ENCODE measurements at places on chromosomes 12 and 14.

DNA sequence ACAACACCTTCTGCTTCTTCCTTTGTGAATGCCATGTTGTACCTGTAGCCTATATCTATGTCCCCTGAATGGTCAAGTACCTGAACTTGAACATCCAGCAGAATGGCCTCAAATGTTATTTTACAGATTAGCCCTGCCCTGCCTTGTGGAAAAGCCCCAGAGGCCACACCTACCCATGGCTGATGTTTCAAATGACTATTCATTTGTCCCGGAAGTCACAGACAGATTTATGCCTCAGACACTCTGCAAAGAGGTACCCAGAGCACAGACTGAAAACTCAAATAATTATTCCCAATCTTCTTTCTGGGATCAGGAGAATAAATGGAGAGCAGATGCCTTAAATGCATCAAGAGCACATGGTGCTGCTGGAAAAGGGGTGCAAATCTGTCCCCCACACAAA lies 13.0 kb upstream of the DPF3 start:
- DNase-seq = no peak

GRCh38 chr12:89756194-89756584 lies 47.6 kb upstream of the ATP2B1 start:
- no peak for DNase-seq

DNA sequence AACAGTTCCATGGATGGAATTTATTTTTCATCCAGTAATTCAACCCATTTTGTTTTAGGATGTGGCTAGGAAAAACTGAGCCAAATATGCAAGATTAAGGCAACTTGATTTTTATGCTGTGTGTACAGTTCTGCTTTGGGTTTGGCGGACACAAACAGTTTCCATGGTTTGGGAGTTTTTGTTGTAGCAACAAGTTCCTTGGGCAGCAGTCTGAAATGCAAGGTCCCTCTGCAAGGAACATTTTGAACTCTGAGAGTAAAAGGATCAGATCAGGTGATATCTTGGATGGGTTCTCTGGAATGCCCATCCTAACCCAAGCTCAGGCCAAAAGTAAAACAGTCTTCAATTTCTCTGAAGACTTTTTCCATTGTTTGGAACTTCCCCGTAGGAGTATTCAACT lies 161.2 kb downstream of the TMX1 start:
- DNase-seq = no peak

DNA sequence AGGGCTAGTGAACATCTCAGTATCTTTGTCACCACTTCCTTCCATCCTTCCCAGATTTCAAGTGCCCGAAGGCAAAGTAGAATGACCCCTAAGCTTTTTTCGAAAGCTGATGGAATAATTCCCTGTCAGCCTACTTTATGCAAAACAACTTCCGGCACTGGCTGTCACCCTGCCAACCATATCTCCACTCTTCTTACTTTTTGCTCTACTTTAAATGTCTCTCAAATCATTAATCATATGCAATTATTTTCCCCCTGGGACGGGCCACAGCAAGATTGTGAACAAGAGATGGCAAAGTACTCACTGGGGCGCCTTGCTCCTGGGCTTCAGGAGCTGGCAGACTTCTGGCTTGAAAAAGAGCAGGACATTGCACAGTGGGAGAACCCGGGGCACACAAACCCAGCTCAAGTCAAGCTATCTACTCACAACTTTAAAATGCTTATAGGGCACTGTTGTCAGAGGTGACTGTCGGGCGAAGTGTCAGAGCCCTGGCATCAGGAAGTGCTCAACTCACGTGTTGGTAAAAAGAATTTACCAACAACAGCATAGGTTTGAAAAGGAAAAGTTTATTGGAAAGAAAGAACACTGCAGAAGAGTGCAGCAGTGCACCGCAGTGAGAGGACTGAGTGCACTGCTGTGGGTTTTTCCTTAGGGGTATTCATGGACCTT lies 373.5 kb downstream of the PAWR start:
- DNase-seq = no peak

DNA sequence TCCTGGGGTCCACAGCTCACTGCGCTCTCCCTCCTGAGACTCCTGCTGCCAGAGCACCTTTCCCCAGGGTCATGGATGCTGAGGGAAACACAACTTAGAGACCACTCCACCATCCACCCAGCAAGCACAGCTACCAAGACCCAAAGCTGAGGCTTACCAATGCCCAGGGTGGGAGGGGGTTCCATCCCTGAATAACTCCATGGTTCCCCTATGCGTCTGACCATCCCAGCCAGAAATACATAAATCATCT lies 36.3 kb downstream of the DAD1 start:
- no peak for DNase-seq

DNA sequence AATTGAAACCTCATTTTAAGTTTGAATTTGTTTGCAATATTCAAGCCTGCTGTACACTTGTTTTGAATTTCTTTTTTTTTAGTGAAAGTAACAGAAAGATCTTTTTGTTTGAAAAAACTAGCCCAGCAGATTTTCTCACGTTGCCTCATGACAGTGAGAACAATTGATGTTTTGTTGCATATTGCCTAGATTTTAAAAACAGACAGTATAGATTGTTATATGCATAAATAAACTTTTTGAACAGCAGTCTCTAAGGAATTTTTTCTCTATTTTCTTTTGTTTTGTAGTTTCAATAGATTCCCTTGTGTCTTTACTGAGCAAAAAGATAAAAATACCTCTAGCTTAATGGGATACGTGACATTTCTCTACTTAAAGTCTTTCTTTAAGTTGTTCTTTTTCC lies 15.4 kb downstream of the OR6C6 start:
- no peak for DNase-seq

- no peak for DNase-seq
These were observed 24.4 kb upstream of the PTPRB start for GRCh38 chr12:70661466-70662161.

DNA sequence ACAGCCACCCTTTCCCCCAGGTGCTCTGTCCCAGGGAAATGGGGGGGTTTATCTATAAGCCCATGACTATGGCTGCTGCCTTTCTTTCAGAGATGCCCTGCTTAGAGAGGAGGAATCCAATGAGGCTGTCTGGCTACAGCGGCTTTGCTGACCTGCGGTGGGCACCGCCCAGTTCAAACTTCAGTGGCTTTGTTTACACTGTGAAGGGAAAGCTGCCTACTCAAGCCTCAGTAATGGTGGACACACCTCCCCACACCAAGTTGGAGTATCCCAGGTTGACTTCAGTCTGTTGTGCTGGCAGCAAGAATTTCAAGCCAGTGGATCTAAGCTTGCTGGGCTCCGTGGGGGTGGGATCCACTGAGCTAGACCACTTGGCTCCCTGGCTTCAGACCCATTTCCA lies 869.2 kb downstream of the SLC6A15 start:
- no peak for DNase-seq

DNA sequence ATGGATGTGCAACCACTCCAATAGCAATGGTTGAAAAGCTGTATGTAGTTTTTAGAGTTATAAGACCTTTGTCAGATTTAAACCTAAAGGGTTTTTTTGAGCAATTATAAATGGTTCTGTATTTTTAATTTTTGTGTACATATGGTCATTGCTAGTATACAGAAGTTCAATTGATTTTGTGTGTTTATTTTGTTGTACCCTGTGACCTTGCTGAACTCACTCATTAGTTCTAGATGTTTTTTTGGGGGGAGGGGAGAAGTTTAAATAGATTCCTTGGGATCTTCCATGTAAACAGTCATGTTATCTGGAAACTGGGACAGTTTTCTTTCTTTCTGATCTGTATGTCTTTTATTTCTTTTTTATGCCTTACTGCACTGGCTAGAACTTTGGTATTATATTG lies 87.8 kb downstream of the MED13L start:
- DNase-seq = no peak

DNA sequence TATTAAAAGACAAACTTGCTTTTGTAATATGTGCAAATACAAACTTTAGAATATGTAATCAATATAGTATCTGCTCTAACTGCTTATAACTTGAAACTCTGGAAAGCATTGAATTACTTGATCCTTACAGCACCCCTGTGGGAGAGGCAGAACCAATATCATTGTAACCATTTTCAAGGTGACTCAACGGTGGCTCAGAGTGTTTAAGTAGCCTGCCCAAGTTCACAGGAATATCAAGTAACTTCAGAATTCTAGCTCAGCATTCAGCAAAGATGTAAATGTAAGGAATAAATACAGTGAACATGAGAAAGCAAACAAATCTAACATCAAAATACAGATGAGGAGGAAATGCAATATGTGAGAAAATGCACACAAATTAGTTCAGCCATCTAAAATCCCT lies 264.6 kb downstream of the NELL2 start:
- DNase-seq = no peak

DNA sequence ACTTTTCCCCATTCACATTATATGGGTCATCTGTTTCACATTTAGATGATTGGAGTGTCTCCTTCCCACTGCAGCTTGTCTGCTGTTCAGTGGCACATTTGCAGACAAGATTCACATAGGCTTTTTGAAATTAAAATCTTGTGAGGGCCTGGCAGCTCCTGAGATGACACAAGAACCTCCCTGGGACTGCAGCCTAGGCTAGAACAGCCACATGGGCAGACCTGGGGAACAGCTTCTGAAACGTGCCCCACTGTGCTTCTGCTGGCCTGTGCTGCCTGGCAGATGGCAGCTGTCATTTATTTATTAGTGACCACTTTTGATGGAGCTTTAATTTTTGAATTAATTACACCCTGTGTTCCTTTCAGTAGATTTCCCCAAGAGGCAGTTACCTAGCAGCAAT lies 137.4 kb downstream of the GRIP1 start:
- no peak for DNase-seq

GRCh38 chr14:100370003-100370402 lies 46.9 kb downstream of the SLC25A47 start:
- DNase-seq = no peak

GRCh38 chr12:52221912-52222457 lies 11.1 kb upstream of the KRT7 start:
- DNase-seq = peak; percentile 27

DNA sequence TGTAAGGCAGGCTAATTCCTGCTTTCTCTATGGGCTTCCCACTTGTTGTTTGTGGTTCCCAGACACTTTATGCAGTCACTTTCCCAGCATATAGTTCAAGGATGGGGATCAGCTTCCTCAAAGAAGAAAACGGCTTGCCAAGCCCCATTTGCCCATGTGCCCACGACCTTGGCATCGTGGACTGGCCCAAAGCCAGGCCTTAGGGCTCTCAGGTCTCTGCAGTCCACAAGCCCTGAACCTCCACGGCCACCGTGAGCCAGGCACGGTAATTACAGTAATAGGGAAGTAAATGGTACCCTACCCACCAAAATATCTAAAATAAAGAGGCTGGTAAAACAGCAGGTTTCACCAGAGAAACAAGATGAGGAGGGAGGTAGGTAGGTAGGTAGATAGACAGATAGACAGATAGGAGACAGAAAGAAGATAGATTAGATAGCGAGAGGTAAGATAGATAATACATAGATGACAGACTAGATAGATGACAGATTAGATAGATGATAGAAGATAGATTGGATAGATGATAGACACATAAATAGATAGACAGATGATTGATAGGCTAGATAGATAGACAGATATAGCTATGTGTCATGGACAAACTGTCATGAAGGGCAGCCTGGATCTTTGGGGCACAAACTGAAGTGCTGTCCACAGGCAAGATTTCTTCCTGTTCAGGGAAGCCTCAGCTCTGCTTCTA lies 163.1 kb downstream of the SLC15A4 start:
- DNase-seq = no peak

DNA sequence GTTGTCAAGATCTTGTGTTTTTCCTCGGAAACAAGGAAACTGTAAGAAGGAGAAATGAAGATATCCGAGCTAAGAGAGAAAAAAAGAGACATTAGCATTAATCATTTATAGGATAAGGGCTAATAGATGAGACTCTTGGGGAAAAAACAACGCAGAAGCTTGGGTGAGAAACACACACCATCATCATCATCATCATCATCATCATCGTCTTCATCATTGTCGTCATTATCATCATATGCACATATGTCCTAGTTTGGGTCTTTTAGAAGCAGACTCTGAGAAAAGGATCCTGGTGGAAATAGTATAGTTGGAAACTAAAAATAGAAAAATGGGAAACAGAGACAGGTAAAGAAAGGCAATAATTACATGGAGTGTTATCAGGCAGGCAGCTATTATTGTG lies 95.9 kb downstream of the PAH start:
- DNase-seq = no peak

- DNase-seq = no peak
These were observed 4.6 kb downstream of the PSEN1 start for GRCh38 chr14:73140811-73141323.

DNA sequence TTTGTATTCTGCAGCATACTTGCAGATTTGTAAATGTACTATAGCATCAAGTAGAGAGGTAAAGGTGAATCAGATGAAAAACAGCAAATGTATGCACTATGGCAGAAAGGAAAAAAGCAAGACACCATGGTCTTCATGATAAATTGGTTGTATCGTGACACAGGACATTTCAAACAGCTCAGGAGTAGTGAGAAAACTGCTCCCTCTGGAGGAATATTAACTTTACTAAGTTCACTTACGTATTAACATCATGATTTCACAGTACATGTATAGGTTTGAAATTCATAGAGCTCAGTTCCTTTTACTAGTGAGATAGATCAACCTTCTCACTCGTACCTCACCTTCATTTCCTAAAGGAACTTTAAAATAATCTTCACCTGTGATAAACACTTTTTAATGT lies 6.5 kb downstream of the MBIP start:
- no peak for DNase-seq

- no peak for DNase-seq
These were observed 11.0 kb downstream of the KLHDC1 start for GRCh38 chr14:49703965-49704364.

- no peak for DNase-seq
These were observed 66.1 kb downstream of the DYRK2 start for GRCh38 chr12:67714648-67715047.

- DNase-seq = no peak
These were observed 193.3 kb downstream of the ANO4 start for GRCh38 chr12:100987552-100988521.

DNA sequence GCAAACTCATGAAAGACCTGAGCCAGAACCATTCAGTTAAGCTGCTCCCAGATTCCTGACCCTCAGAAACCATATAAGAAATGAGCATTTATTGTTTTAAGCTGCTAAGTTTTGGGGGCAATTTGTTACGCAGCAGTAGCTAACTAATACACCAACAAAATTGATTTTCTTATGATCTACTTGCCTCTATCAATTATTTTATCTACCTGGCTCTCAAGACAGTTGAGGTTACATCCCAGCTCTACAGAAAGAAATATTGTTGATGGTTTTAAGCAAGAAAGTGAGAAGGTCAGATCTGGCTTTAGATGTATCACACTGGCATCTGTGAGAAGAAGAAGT lies 103.1 kb upstream of the MDM1 start:
- DNase-seq = no peak

- DNase-seq = no peak
These were observed 126.1 kb upstream of the ARHGAP5 start for GRCh38 chr14:31950764-31951637.

- no peak for DNase-seq
These were observed 205.4 kb downstream of the RERGL start for GRCh38 chr12:17884581-17884980.
